ENCODE measurements at places on chromosomes 2 and 18.

GRCh38 chr18:72502671-72503431 lies 41.3 kb downstream of the CBLN2 start:
- DNase-seq, result no peak

DNA sequence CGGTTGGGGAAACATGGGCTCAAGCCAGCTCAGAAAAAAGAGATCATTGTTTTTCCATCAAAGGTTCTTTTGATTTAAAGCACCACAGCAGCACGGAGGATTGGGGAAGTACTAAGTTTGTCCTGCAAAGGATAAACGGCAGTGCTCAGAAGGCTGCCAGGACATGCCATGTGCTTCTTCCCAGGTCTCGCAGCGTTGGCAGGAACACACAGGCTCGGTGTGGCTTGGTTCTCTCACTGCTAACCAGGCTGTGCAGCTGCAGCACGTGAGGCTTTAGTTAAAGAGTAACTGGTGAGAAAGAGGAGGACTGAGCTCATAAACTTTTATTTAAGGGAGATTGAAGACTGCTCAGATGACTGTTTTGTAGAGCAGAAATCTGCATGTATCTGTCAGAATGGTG lies 264.3 kb downstream of the TSN start:
- DNase-seq, result no peak

- DNase-seq, result no peak
These were observed 31.2 kb downstream of the VWA3B start for GRCh38 chr2:98118161-98118560.

DNA sequence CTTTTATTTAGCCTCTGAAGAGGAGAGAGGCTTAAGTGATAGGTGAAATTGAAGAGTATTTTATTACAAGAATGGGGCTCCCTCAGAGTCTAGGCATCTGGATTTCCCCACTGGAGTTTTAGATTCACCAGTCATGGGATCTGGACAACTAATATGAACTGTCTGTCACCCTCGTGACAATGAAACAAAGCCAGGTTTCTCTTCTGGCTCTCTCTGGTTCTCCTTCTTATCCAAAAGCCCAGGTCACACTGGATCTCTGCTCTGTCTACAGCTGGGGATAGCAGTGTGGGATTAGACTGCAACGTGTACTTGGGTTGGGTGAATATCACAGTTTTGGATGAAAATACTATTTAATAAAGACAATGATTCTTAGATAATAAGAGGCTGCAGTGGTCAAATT lies 31.2 kb downstream of the LHCGR start:
- no peak for DNase-seq

DNA sequence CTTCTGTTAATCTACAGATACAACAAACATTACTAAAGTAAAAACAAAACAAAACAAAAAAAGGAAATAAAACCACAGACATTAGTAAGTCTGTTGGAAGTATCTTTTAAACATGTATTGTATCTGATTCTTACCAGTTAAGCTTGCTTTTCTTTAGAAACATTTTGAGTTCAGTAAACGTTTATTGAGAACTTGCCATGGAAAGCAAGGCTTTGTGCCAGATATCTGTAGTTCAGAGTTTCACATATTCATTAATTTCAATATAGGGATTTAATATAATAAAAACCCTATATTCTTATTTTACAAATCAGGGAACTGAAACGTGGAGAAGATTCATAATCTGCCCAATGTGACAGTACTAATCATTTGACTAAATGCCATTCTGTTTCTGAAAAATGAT lies 1101.0 kb upstream of the GYPC start:
- DNase-seq, result no peak

DNA sequence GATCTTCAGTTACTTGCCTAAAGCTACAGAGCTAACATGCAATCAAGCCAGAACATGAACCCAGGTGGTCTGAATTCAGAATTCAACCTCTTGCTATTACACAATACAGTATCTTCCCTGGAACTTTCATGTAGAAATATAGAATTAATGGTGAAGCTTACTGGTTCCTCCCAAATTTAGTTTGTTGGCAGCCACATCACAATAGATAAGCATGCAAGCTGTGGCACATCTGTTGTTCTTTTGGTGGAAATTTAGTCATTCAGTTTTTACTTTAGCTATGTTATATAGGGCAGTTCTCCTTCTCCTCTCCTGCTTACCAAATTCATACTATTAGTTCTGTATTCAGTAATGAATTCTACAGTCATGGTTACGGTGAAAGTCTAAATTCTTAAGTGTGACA lies 101.0 kb upstream of the RNF152 start:
- no peak for DNase-seq

DNA sequence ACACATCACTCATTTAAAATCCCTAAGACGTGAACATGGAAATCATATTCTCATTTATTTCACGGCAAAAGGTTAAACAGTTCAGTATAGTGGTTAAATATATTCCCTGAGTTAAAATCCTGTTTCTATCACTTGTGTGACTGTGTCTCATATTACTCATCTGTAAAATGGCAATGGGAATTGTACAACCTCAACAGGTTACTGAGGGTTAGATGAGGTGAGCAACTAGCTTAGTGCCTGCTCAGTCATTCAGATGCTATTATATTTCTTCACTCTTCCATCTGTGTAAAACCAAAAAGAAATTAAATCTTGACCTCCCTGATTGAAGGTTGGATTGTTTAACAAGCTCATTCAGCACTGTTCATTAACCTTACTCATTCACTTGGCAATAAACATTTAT lies 212.4 kb upstream of the STK17B start:
- DNase-seq, result no peak

DNA sequence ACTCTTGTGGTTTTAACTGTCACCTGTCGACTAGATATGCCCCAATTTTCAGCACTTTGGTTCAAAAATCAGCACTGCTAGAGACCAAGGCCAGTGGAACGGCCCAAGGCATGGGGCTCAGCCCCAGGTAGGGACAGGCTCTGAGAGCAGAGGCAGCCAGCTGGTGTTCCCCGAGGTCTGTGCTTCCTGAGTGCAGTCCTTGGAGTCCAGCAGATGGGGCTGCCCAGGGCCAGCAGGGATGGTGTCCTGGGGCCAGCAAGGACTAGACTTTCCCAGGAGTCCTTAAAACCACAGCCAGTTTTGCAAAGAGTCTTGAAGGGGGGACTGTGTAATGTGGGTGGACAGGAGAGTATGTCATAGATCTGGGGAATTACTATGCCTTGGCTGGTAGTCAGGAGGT lies 56.3 kb downstream of the POMC start:
- no peak for DNase-seq

GRCh38 chr18:47815486-47816270 lies 114.8 kb downstream of the SMAD2 start:
- no peak for DNase-seq

DNA sequence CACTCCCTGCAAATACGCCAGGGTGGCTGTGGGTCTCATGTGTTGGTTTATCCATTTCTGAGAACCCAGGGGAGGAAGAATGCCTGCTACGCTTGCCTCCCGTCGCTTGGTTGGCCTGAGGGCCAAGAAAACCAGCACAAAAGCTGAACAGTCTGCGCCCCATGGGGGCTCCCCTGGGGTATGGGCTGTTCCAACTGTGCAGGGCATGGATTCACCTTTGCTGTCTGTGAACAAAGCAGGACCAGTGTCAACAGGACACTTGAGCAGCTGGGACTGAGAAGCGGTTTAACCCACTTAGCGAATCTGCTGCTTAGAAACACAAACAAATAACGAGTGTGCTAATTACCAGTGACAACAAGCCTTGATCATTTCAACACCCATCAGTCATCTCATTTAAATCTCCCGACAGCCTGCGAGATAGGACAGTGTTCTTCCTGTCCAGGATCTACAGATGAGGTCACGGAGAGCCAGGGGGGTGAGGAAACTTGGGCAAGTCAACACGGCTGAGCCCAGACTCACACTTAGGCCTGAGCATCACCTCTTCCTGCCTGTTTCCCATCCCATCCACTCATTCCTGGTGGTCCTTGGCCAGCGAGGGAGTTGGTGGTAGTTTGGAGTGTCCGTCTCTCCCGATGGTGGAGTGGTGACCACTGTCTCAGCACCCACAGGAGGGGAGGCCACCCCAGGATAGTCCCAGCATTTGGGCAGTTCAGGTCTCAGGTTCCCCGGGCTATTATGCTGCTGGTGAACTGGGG lies 111.6 kb upstream of the HAAO start:
- DNase-seq, result no peak

DNA sequence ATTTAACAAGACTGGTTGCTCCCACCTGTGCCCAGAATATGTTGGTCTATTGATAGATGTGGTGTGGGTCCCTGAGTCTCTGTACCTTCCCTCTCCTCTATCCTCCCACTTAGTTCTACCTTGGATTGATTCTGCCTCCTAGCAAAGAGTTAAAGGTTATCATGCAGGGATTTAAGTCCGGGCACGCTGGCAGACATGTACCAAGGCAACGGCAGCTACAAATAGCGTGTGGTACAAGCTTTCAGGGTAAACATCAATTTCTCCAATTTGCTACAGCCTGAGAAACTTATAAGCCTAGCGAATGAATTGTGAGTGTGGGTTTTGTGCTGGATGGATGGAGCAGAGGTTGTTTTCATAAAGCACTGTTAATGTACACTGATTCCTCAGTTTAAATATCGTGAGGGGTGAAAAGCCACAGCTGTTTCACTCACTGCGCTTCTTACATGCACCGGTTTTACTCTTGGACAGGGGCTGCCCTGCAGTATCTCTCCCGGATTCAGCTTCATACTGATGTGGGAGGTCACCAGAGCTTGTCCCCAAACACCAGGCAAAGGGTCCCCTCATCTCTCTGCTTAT lies 289.8 kb downstream of the ICOS start:
- DNase-seq, result no peak

All from RWPE1 (cell line).